HCEC 1CT (cell line): ENCODE measurements at places on chromosomes 1 and 21.

DNA sequence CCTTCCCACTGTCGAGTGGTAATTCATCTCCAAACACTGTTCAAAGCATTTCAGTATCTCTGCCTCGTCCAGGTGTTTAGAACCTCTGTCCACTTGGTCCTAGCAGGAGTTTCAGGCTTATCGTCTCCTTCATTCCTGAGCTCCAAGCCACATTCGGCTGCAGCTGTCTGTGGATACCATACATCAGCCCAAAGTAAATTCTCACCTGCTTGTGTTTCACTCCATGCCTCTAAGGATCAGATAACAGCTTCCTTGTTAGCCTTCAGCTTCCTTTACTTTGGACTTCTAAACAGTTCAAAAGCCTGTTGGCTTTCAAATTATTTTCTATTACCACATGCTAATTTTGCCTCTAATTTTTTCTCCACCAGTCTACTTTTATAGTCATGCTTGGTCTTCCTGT is 219.0 kb upstream of the L1TD1 start:
- DNase-seq = no peak

GRCh38 chr1:208868554-208868953 is 624.4 kb upstream of the PLXNA2 start:
- no peak for DNase-seq

DNA sequence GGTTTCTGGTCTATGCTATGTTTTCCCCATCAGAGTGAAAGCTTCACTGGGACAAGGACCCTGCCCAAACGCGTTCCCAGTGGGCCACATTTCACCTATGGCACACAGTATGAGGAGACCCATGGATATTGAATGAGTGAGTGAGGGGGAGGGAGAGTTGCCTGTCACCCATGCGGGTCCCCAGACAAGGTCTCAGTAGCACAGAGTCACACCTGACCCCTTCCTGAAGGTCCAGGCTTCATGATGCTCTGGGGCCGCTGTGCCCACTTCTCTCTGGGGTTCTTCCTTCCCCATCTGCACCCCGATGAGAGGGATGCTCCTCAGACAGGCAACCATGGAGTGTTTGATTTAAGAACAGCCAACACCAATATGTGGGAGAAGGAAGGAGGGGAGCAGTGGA is 72.3 kb upstream of the CSF3R start:
- no peak for DNase-seq

DNA sequence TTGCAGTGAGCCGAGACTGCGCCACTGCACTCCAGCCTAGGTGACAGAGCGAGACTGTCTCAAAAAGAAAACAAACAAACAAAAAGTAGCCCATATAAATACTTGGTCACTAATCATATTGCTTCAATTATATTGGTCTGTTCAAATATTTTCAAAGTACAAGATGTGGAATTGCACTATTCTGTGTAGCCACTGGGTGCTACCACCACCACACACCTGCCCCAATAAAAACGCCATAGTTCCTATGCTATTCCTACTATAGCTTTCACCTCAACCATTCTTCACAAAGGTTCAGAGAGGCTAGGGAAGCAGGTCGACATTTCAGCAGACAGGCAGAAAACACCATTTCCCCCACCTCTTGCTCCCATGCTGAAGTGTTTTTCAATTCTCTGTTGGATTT is 16.7 kb downstream of the NDC1 start:
- no peak for DNase-seq

- DNase-seq = no peak
Measured at GRCh38 chr1:3015269-3015635, 6.0 kb upstream of the ACTRT2 start.

GRCh38 chr1:1989102-1989542 is 14.5 kb downstream of the CFAP74 start:
- DNase-seq = no peak
